ENCODE measurements at places on chromosomes 2 and 18. TPM values are rescaled to one million over a fixed set of nuclear protein-coding genes. Genes with fewer than 3 reads are reported as not detected.
A peak's percentile ranks its signal among the peaks of the same experiment; 100 is the strongest.

Gene ABCG8
- not detected for total RNA-seq

- H3K4me3 ChIP-seq = no peak overlapping the region
- H3K36me3 ChIP-seq = no peaks in the 10 kb centered on the region
- H3K4me1 ChIP-seq = peaks cover 14% of the 10 kb centered on the region
- H3K27me3 ChIP-seq = no peaks in the 10 kb centered on the region
- no peak for DNase-seq
- H3K27ac ChIP-seq = no peak overlapping the region
These were observed 96.1 kb upstream of the PIK3C3 start for GRCh38 chr18:41858761-41859555.

Gene PIAS2
- 26.4 TPM for total RNA-seq

Gene CDH2
- total RNA-seq = 459 TPM

Gene KYNU
- total RNA-seq = 0.96 TPM

DNA sequence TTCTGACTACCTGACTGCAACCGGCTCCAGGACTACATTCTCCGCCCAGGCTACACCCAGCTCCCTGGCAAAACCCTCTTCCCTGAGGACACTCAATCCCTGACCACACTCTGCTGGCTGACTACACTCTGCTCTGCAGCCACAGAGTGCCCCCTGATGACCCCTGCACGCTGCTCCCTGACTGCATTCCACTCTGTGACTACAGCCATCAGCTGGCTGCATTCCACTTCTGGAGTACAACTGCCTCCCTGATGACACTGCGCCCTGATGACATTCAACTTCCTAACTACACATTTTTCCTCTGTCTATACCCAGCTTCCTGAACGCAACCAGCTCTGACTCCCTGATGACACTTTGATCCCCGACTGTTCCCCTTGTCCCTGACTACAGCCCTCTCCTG, 71.3 kb upstream of the NRXN1 start:
- no peaks in the 10 kb centered on the region for H3K27me3 ChIP-seq
- H3K4me3 ChIP-seq = no peak overlapping the region
- H3K36me3 ChIP-seq = no peaks in the 10 kb centered on the region
- DNase-seq = peak; percentile 77
- H3K4me1 ChIP-seq = peaks cover 5% of the 10 kb centered on the region

- no peaks in the 10 kb centered on the region for H3K4me1 ChIP-seq
- no peak for DNase-seq
- no peak overlapping the region for H3K27ac ChIP-seq
- no peaks in the 10 kb centered on the region for H3K36me3 ChIP-seq
These were observed 45.7 kb upstream of the ALPP start for GRCh38 chr2:232332940-232333259.

- no peaks in the 10 kb centered on the region for H3K36me3 ChIP-seq
- H3K27ac ChIP-seq = no peak overlapping the region
- peaks cover 100% of the 10 kb centered on the region for H3K27me3 ChIP-seq
- peak overlapping the region; percentile 26 for H3K4me3 ChIP-seq
- peaks cover 3% of the 10 kb centered on the region for H3K4me1 ChIP-seq
These were observed 1.7 kb downstream of the EGR4 start for GRCh38 chr2:73291461-73292315.

DNA sequence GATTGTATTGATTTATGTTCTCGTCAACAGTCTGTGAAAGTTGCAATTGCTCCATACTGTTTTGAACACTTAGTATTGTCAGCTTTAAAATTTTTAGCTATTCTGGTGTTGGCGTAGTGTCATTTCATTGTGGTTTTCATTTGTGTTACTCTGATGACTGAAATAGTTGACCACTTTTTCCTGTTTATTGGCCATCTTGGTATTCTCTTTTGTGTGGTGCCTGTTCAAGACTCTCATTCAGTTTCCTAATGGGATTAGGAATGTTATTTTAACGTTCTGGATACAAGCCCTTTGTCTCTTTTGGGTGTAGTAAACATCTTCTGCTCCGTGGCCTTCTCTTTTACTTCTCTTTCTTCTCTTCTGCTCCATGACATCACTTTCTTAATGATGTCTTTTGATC, 82.7 kb upstream of the SMAD2 start:
- no peak for DNase-seq
- H3K27ac ChIP-seq = no peak overlapping the region
- H3K27me3 ChIP-seq = no peaks in the 10 kb centered on the region
- H3K36me3 ChIP-seq = no peaks in the 10 kb centered on the region
- H3K4me3 ChIP-seq = no peak overlapping the region
- peaks cover 24% of the 10 kb centered on the region for H3K4me1 ChIP-seq

Gene SLC9A2
- 0.06 TPM for total RNA-seq

- H3K4me1 ChIP-seq = peaks cover 4% of the 10 kb centered on the region
- no peak overlapping the region for H3K27ac ChIP-seq
- no peak overlapping the region for H3K4me3 ChIP-seq
These were observed 205.1 kb downstream of the NDUFA10 start for GRCh38 chr2:239819974-239820555.

GRCh38 chr2:108278631-108279030, 10.1 kb upstream of the SULT1C2 start:
- H3K4me3 ChIP-seq = no peak overlapping the region
- no peak overlapping the region for H3K27ac ChIP-seq
- H3K36me3 ChIP-seq = no peaks in the 10 kb centered on the region
- no peaks in the 10 kb centered on the region for H3K4me1 ChIP-seq

DNA sequence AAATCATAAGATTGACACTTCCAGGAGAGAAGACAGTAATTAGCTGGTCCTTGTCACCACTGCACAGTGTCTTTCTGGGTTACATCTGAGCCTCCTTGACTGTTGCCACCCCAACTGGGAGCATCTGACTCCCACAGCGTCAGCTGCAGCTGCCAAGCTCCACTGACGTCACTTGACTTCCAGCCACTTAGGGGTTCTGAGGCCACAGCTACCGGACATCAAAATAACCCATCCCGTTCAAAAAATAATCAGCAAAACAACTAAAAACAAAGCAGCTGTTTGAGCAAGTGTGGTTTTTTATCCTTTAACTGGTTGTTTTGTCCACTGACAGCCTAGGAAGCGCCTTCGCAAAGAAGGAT, 206.5 kb upstream of the AGAP1 start:
- H3K36me3 ChIP-seq = no peaks in the 10 kb centered on the region
- no peak overlapping the region for H3K27ac ChIP-seq
- DNase-seq = no peak
- H3K4me3 ChIP-seq = no peak overlapping the region

DNA sequence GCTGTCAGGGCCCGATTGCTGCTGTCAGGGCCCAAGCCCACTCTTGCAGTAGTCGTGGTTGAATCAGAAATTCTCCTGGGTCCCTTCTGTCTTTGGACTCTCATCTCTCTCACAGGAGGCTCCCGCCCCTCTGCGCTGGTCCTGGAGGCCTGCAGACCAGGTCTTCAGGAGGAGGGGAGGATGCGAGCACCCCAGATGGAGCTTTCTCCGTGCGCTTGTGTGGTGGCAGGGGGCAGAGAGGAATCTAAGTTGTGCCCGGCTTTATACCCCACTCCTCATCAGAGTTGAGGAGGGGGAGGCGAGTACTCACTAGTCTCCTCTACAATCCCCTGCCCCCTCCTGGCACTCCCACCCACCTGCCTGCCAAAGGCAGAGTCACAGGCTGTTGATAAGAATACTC, 10.4 kb downstream of the EN1 start:
- no peak overlapping the region for H3K27ac ChIP-seq
- H3K4me3 ChIP-seq = no peak overlapping the region
- H3K27me3 ChIP-seq = peaks cover 100% of the 10 kb centered on the region
- no peaks in the 10 kb centered on the region for H3K36me3 ChIP-seq
- DNase-seq = no peak
- H3K4me1 ChIP-seq = peaks cover 23% of the 10 kb centered on the region

Gene HOXD11
- not detected for total RNA-seq

- H3K27me3 ChIP-seq = no peaks in the 10 kb centered on the region
- no peak overlapping the region for H3K27ac ChIP-seq
- H3K4me1 ChIP-seq = no peaks in the 10 kb centered on the region
- no peak overlapping the region for H3K4me3 ChIP-seq
- DNase-seq = no peak
These were observed 749.2 kb downstream of the ADCYAP1 start for GRCh38 chr18:1653873-1654272.

DNA sequence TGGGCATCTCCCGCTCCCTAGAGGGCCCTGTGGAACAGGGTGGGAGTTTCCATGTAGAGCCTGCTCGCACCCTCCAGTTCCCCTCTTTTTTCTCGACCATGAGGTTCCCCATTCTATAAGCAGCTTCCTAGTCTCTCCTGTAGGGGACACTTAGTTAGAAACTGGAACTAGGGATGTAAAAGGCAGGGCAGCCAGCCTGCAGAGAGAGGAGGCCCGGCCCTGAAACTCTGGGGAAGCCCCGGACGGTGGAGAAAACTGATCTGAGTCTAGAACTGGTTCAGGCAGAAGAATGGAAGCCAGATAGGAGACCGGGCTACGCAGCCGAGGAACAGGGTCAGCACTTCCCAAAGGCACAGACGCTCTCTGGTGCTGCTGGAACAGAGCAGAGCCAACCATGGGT, 51.6 kb upstream of the ATG16L1 start:
- H3K36me3 ChIP-seq = no peaks in the 10 kb centered on the region
- DNase-seq = no peak
- no peaks in the 10 kb centered on the region for H3K27me3 ChIP-seq
- H3K4me1 ChIP-seq = no peaks in the 10 kb centered on the region

- no peak for DNase-seq
- no peak overlapping the region for H3K27ac ChIP-seq
- no peak overlapping the region for H3K4me3 ChIP-seq
- H3K36me3 ChIP-seq = no peaks in the 10 kb centered on the region
These were observed 488.6 kb downstream of the CPS1 start for GRCh38 chr2:211045025-211045424.

- no peaks in the 10 kb centered on the region for H3K4me1 ChIP-seq
- DNase-seq = no peak
- H3K27me3 ChIP-seq = peaks cover 4% of the 10 kb centered on the region
- H3K27ac ChIP-seq = no peak overlapping the region
- H3K36me3 ChIP-seq = no peaks in the 10 kb centered on the region
These were observed 248.6 kb downstream of the CYP26B1 start for GRCh38 chr2:71898851-71899681.

Gene RAX
- total RNA-seq = 78.1 TPM

Gene IL36RN
- not detected for total RNA-seq

DNA sequence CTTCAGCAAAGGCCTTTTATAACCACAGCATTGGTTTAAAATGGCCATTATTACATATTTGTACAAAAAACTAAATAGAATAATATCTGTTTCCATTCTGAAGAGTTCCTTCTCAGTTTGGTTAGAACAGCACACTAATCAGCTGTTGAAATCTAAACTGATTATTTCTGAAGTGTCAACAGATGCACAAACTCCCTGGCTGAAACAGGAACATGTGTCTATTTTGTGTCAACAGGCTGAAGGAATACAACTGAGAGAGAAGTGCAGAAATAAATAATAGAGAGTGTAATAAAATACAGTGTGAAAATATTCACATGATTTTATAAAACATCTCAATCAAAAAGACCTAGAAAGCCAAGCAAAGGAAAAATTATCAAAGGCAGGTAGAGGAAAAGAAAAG, 29.7 kb downstream of the IKZF2 start:
- peaks cover 9% of the 10 kb centered on the region for H3K4me1 ChIP-seq
- no peaks in the 10 kb centered on the region for H3K27me3 ChIP-seq
- no peak overlapping the region for H3K4me3 ChIP-seq
- H3K36me3 ChIP-seq = no peaks in the 10 kb centered on the region
- no peak for DNase-seq

GRCh38 chr18:62170857-62171256, 16.0 kb downstream of the PIGN start:
- no peaks in the 10 kb centered on the region for H3K36me3 ChIP-seq
- H3K4me1 ChIP-seq = no peaks in the 10 kb centered on the region
- no peak overlapping the region for H3K4me3 ChIP-seq
- no peaks in the 10 kb centered on the region for H3K27me3 ChIP-seq
- no peak overlapping the region for H3K27ac ChIP-seq

DNA sequence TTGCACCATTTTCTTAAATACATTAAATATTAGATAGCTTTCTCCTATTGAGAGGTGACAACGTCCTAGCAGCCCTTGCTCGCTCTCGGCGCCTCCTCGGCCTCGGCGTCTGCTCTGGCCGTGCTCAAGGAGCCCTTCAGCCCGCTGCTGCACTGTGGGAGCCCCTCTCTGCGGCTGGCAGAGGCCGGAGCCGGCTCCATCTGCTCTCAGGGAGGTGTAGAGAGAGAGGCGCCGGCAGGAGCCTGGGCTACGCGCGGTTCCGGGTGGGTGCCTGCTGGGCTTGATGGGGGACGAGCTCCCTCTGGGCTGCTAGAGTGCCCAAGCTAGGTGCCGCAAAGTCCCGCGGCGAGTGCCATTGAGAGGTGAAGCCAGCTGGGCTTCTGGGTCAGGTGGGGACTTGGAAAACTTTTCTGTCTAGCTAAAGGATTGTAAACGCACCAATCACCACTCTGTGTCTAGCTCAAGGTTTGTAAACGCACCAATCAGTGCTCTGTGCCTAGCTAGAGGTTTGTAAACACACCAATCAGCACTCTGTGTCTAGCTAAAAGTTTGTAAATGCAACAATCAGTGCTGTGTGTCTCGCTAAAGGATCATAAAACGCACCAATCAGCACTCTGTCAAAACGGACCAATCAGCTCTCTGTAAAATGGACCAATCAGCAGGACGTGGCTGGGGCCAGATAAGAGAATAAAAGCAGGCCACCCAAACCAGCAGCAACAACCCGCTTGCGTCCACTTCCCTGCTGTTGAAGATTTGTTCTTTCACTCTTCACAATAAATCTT, 3.1 kb downstream of the RPRD1A start:
- H3K27ac ChIP-seq = no peak overlapping the region
- no peak overlapping the region for H3K4me3 ChIP-seq
- peaks cover 5% of the 10 kb centered on the region for H3K36me3 ChIP-seq
- peaks cover 10% of the 10 kb centered on the region for H3K4me1 ChIP-seq
- H3K27me3 ChIP-seq = no peaks in the 10 kb centered on the region

Gene SERPINB7
- total RNA-seq = not detected

Gene GALNT3
- total RNA-seq = 0.65 TPM

DNA sequence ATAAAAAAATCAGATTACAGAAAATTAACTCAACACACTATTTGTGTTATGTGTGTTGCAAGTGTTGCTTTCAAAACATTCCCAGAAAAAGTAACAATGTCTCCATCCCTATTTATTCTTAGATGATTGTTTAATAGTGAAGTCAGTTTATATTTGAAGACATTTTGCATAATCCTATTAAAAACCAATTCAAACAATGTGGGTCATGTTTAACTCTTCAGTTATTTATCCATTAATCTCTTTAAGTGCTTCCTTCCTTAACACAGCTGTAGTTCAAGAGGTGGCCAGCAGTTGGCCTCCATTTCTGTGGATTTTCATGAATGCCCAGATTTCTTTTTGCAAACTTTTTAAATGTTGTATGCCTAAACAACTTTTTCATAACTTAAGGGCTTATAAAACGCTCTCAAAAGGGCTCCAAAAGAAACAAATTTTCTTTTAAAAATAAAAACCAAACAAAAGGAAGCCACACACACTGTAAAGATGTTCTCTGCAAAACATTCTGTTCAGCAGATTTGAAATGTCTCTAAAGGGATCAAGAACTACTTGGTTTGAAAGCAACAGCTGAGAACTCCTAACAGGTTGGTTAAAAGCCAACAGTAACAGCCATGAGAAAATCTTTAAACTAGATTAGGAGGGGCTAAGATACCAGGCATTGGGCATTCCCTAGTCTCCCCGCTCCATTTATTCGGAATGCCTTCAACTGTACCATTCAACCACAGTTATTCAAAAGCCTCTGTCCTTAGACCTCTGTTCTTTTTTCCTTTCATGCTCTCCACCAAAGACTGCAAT, 71.5 kb downstream of the THADA start:
- peaks cover 6% of the 10 kb centered on the region for H3K4me1 ChIP-seq
- H3K27me3 ChIP-seq = no peaks in the 10 kb centered on the region
- H3K36me3 ChIP-seq = no peaks in the 10 kb centered on the region

GRCh38 chr2:204608237-204608939, 63.1 kb downstream of the PARD3B start:
- no peak overlapping the region for H3K4me3 ChIP-seq
- H3K27ac ChIP-seq = no peak overlapping the region
- no peaks in the 10 kb centered on the region for H3K36me3 ChIP-seq
- no peak for DNase-seq
- H3K4me1 ChIP-seq = no peaks in the 10 kb centered on the region
- no peaks in the 10 kb centered on the region for H3K27me3 ChIP-seq
